ENCODE measurements at places on chromosomes 7 and 10.

- no peak for DNase-seq
These were observed 64.1 kb downstream of the PCGF5 start for GRCh38 chr10:91284486-91285090.

DNA sequence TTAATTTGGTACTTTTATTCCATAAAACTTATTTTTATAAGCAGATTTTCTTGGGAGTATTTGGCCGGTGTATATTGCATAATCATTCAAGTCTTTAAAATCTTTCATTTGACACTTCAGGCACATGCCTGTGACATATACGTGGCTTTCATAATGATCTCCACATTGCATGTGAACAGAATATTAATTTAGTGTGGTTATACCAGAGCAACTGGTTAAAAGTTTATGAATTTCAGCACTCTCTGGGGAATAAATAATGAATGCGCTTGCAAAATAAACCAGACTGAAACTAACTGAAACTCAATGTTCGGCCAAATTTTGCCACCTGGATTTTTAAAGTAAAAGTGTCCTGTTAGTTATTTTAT is 242.3 kb downstream of the GLI3 start:
- no peak for DNase-seq

DNA sequence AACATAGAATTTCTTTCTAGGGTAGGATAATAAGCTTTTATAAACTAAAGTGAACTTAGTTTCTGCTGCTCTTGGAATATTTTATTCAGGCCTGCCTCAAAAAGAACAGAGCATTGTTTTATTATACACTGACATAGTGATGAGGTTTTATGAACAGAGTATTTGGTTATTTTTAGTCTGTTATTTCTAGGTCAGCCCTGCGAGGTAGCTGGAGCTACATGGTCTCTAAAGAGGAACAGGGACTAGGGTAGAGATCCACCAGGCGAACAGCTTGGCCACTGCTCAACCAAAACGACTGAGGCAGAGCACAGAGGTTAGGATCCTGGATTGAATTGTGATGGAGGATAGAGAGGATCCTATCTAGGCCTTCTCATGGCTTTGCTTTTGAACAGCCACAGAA is 53.0 kb downstream of the MKX start:
- DNase-seq: no peak

DNA sequence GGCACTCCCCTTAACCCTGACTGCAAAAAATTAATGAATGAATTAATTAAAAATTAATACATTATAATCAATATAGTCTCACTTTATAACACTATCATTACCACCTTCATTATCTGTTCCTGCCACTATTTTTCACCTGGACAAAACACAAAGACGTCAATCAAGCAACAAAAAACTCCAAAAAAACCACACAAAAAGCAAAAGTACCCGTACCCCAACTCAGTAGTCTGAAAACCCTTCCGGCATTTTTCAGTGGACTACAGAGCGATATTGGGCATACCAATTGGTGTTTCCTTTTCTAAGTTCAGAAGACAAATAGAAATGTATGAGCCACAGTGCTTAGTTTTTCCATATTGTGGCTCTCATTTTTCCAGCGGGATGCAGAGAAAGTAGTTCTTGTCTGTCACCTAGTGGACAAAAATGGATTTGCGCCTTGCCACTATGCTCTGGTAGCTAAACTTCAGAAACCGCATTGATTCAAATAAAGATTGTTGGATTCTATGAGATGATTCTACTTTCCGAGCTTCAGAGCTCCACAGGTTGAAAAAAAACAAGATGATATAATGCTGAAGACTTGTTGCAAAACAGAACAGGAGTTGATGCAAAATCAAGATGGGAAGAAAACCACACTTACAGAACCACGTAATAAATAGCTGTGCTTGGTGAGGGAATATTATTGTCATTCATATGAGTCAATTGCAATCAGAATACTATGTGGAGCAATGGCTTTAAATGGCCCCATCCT is 50.6 kb upstream of the ITGB1 start:
- DNase-seq: peak; percentile 37

- no peak for DNase-seq
These were observed 35.9 kb upstream of the SFTPD start for GRCh38 chr10:79984851-79985250.

DNA sequence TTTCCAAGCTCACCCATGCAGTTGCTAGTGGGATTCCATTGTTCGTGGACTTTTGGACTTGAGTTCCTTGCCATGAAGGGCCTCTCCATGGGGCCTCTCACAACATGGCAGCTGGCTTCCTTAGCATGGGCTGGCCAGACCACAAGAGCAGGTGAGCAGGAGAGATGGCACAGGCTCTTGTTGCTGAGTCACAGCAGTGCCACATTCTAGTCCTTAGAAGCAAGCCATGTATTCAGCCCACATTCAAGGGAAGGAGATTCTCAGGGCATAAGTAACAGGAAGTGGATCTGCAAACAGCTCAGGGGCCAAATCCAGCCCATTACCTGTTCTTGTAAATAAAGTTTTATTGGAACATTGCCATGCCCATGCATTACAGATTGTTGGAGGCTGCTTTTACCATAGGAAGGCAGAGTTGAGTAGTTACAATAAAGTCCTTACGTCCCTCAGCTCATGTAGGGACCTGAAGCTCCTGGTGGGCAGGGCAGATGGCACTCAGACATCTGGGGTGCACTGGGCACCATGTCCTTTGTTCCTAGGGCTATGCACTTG is 481.5 kb upstream of the FOXK1 start:
- no peak for DNase-seq
